ENCODE measurements at places on chromosomes 1 and 21. TPM values are rescaled to one million over a fixed set of nuclear protein-coding genes. Genes with fewer than 3 reads are reported as not detected.

TEX38 gene
- not detected for total RNA-seq

TPR gene
- 78.2 TPM for total RNA-seq

GFI1 gene
- under 0.01 TPM for total RNA-seq

NBPF10 gene
- total RNA-seq = 3.1 TPM

NCF2 gene
- total RNA-seq = 0.19 TPM

F13B gene
- under 0.01 TPM for total RNA-seq

ENAH gene
- total RNA-seq = 140 TPM

TRIM45 gene
- total RNA-seq = 3.4 TPM

PFKFB2 gene
- total RNA-seq = 1.5 TPM

CTTNBP2NL gene
- 13.2 TPM for total RNA-seq

OR10J1 gene
- total RNA-seq = not detected

PPFIA4 gene
- total RNA-seq = 9.0 TPM

HES4 gene
- total RNA-seq = 7.6 TPM

TARBP1 gene
- total RNA-seq = 23.7 TPM

ATP1A4 gene
- total RNA-seq = not detected

OR10X1 gene
- total RNA-seq = not detected

SH2D1B gene
- total RNA-seq = not detected

KRTAP22-2 gene
- total RNA-seq = not detected

MEX3A gene
- total RNA-seq = 1.2 TPM

LRRC38 gene
- total RNA-seq = 0.28 TPM

KLHL12 gene
- total RNA-seq = 38.1 TPM

SPRR1A gene
- total RNA-seq = not detected

POLR3C gene
- total RNA-seq = 30.3 TPM

PGD gene
- 45.4 TPM for total RNA-seq

NENF gene
- total RNA-seq = 31.2 TPM

KRTAP10-3 gene
- total RNA-seq = not detected

EVA1C gene
- 16.5 TPM for total RNA-seq

PPP1R8 gene
- 54.4 TPM for total RNA-seq

RPS8 gene
- 1,775 TPM for total RNA-seq

CACNA1S gene
- not detected for total RNA-seq

CYP4Z1 gene
- not detected for total RNA-seq

EPHB2 gene
- total RNA-seq = 2.3 TPM

NLRP3 gene
- not detected for total RNA-seq

SH2D2A gene
- 1.2 TPM for total RNA-seq

CFHR5 gene
- total RNA-seq = not detected

SLC44A3 gene
- total RNA-seq = 0.38 TPM

DTL gene
- total RNA-seq = 31.8 TPM

G0S2 gene
- 34.1 TPM for total RNA-seq

KDF1 gene
- total RNA-seq = 0.28 TPM

PIK3R3 gene
- 4.5 TPM for total RNA-seq

CACYBP gene
- 93.0 TPM for total RNA-seq

HTR1D gene
- not detected for total RNA-seq

SAMSN1 gene
- not detected for total RNA-seq

RGS4 gene
- total RNA-seq = 919 TPM

MMEL1 gene
- under 0.01 TPM for total RNA-seq

KIRREL1 gene
- total RNA-seq = 92.4 TPM
